ENCODE measurements at places on chromosomes 3 and 15.

DNA sequence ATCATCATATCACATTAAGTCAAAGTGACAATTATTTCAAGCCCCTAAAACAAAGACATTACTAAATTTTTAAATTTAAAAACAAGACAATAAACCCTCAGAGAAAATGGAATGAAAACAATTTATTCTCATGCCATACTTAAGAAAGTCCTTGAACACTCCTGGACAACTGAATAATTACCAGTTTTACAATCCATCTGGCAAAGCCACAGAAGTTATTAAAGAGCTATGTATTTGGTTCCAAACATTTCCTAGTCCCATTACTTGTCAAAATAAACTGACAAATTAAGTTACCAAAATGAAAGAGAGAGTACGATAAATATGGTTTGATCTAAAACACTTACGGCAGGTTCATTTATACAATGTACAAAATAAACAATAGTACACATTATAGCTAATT lies 63.2 kb downstream of the LRRFIP2 start:
- no peak for DNase-seq

- no peak for DNase-seq
These were observed 588.4 kb downstream of the NAALADL2 start for GRCh38 chr3:175447521-175447920.

- DNase-seq = no peak
These were observed 11.2 kb upstream of the COL8A1 start for GRCh38 chr3:99627062-99627826.

- DNase-seq = no peak
These were observed 462.6 kb downstream of the PDCD6IP start for GRCh38 chr3:34261001-34261385.

DNA sequence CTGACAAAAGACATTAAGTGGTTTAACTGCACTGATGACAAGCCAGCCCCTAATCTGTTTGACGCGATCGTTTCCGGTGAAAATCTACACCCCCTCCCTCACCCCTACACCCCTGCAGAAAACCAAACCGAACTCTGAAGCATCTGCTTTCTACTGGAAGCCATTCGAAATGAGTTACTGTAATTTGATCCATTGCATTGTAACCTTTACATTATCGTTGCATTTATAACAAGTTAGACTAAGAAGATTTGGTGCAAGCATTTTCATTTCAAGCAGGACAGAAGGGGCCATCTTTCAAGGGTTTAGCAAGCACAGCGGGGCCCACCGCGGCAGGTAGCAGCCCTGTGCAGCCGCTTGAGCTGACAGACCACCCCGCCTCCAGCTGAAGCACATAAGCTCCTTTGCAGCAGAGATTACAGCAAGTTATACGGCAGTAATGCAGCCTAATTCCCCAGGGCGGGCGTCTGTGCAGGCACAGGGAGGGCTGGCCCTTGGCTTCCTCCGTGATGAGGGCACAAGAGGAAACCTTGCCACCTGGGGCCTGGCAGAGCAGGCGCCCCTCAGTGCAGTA lies 79.3 kb downstream of the CHSY1 start:
- DNase-seq = no peak

DNA sequence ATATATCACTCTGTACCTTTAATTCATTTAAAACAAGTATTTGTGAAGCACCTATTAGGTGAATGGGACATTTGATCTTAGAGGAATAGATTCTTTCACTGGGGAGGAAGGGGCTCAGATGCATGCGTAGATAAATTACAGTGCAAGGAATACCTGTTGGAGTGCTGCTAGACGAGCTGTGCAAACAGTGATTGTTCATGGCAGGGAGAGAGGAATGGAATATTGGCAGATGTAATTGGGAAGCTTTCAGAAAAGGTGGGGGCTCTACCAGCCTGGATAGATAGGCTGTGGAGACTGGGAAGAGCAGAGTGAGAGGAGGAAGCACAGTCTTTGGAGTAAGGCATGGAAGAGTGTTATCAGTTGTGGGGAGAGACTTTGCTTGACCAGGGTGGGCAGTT lies 116.8 kb downstream of the AKAP13 start:
- no peak for DNase-seq

- DNase-seq = no peak
These were observed 55.2 kb upstream of the TSC22D2 start for GRCh38 chr3:150352931-150353330.

DNA sequence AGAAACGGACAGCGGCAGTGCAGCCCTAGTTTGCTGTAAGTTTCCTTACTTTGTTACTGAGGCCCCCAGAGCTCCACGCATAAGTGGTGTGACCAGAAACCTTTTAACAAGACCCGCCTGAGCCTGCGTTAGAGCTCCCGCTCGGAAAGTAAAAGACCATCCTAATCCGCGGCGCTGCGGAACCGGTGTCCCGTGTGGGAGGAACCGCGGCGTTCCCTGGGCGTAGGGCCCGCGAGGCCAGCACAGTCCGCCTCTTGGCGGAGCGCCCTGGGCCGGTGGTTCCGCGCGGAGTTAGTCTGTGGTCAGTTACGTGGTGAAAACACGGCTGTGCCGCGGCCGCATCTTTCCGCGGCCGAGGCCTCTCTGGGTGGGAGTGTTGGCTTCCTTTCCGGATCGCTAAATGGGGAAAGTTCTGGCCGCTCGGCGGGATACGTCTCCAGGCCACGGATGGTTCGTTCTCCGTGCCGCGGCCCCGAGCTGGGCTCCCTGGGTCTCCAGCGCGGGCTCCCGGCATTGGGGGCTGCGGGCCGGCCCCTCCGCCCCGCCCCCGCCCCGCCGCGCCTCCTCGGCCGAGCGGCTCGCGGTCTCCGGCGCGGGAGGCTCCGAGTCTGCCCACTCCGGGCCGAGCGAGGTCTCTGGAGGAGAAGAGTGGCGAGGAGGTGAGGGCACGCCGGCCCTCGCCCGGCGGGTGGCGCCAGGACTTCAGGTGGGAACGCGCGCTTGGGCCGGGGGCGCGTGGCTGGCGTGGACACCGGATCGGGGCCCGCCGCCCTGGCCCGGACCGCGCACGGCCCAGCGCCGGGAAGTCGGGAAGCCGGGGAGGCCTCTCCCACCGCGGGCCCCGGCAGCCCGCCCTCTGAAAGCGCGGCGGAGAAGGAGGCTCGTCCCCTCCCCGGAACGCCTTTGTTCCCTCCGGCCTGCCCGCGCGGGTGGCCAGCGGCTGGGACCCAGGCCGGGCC lies 754 bp downstream of the B3GNT5 start:
- peak; percentile 21 for DNase-seq

- DNase-seq = no peak
These were observed at the start of gene FBXL2 for GRCh38 chr3:33277193-33277882. FBXL2 (plus strand) TSS chr3:33277442; CDS start chr3:33277513, 71 bp downstream.

DNA sequence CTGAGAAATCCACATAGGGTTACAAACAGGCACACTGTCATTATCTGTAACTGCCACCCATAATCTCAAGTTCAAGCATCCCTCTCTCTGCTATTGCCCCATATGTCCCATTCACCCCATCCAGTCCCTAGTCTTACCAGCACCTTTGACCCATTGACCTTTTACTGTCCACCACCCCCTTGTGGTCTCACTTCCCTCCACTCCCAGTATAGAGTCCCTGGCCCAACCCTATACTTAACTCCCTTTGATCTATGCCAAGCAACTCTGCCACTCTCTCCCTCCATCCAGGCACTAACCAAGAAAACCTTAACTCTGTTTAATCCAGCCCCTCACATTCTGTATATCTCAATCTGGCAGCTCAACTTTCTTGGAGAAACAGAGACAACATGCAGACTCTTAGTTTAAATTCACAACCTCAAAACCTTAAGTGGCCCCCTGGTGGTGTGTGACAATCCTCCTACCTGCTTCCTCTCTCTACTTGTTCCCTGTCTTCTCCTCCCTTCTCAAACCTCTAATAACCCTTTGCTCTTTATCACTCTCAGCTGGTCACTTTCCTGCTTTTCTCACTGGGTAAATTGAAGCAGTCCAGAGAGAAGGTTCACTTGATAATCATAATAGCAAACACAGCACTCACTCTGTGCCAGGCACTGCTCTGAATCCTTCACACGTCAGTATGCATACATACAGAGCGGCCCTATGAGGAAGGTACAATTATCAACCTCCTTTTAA lies 162.7 kb downstream of the STT3B start:
- DNase-seq = no peak

DNA sequence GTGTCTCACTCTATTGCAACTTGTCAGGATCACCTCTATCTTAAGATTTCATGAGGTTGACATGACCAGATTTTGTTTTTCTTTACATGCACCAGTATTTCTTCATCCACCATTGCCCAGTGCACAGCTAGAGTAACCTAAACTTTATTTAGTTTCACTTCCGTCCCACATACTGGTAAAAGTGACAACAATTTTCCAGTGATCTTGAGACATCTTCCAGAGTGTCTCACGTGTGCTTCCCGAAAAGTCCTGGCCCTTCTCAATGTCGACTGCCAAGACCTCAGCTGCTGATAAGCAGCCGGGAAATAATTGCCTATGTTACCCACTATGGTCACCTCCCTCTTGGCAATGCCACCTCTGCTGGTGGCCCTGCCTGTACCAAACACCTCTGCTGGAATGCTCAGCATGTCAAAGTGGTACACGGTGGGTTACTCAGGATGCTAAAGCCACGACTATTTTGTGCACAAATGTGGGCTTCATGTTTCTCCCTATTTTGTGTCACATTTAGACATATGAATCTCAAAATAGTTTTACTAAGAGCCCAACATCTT lies 379.7 kb upstream of the TGFBR2 start:
- DNase-seq = no peak

- DNase-seq = no peak
These were observed 71.6 kb downstream of the CRYGS start for GRCh38 chr3:186472456-186473008.

GRCh38 chr3:101847328-101847727 lies 2.0 kb upstream of the NFKBIZ start:
- DNase-seq = no peak

DNA sequence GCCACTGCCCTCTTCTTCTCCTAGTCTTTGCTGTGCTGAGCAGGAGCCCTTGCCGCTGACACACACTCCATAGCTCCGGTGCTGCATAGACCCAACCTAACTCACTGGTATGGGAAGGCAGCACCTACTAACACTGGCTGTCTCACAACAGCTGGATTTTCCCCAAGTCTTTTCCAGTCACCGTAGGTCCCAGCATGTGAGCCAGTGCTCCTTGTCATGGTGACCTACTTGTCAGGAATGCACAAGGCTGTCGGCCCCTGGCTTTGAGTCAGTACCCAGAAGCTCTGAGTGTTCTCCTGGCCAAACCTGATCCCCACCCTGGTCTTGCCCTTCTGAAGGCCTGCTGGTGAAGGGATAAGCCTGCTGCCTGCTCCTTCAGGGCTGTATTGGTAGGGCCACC lies 25.7 kb downstream of the AMOTL2 start:
- no peak for DNase-seq

GRCh38 chr3:58704745-58705144 lies 38.2 kb upstream of the FAM3D start:
- DNase-seq = no peak
